Left hindlimb (tissue), 1 donor: ENCODE measurements at places on chromosomes 7 and 10.
A peak's percentile ranks its signal among the peaks of the same experiment; 100 is the strongest.

GRCh38 chr10:78359640-78360091 is 326.0 kb downstream of the RPS24 start:
- DNase-seq = no peak

- no peak for DNase-seq
These were observed 32.6 kb upstream of the IL15RA start for GRCh38 chr10:6009961-6010360.

- DNase-seq = no peak
These were observed 188.7 kb upstream of the MBL2 start for GRCh38 chr10:52961323-52961722.

GRCh38 chr10:59177031-59177797 is 771 bp downstream of the PHYHIPL start:
- peak; percentile 52 for DNase-seq

DNA sequence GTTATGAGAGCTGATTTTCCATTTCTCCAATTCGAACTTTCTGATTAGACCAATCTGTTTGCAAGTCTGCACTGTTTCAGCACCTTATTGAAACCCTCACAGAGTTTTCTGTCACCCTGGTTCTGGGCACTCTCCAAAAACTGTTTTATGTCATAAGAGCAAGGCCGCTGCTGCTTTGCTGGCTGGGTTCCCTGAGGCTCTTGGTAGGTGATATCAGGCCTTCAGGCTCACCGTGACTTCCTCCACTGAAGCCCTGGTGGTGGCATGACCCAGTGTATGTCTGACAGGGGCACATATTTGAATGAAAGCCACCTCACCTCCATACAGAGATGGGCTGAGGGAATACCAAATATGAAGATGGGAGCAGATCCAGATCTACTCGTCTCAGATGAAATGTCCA is 8.3 kb downstream of the RABGEF1 start:
- no peak for DNase-seq

GRCh38 chr10:15313843-15314242 is 57.2 kb downstream of the FAM171A1 start:
- DNase-seq = no peak

DNA sequence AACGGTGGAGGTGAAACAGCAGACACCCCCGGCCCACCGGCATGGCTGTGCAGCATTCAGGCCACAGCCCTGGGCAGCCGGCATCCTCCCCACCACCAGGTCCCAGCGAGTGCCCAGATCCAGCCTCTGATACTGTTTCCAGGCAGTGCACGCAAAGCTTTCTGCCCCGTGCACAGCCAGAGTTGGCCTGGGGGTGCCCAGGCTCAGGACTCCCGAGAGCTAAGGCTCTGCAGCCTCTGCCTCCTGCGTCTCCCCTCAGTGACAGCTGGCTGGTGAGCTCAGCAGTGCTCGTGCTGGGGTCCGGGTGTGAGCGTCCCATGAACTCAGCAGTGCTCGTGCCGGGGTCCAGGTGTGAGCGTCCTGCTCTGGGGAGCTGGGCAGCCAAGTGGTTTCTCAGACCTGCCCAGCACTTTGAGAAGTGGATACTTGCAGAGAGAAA is 65.4 kb downstream of the CFAP46 start:
- no peak for DNase-seq

DNA sequence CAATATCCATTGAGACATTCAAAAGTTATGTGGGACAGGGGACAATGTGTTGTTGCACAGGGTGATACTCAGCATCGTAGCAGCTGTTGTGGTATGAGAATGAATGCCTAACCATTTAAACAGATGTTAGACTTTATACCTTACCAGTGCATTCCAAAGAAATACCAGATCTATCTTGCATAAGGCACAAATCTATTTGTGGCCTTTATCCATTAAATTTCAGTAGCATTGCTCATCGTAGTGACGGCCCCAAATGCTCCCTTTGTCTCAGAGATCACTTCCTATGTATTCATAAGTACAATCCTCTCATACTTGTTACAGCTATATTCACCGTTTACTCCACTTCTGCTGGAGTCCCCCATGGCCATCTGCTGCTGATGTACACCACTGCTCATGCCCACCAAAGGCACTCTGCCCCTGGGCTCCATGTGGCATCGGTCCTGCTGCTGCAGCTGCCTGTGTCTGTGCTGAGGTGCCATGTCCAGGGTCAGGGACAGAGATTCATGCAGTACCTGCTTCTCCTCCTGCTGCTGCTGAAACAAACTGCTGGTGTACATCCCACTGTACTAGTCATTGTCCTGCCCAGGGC is 96.3 kb downstream of the CPED1 start:
- no peak for DNase-seq

GRCh38 chr7:81470724-81471379 is 299.0 kb downstream of the HGF start:
- no peak for DNase-seq

GRCh38 chr10:90939116-90939515 is 18.2 kb upstream of the ANKRD1 start:
- no peak for DNase-seq

- DNase-seq = no peak
These were observed 82.7 kb upstream of the KMT2E start for GRCh38 chr7:104931181-104931781.

GRCh38 chr10:63106111-63106755 is 26.9 kb upstream of the NRBF2 start:
- DNase-seq = no peak

GRCh38 chr7:193481-194251 is 1.3 kb downstream of the FAM20C start:
- no peak for DNase-seq

DNA sequence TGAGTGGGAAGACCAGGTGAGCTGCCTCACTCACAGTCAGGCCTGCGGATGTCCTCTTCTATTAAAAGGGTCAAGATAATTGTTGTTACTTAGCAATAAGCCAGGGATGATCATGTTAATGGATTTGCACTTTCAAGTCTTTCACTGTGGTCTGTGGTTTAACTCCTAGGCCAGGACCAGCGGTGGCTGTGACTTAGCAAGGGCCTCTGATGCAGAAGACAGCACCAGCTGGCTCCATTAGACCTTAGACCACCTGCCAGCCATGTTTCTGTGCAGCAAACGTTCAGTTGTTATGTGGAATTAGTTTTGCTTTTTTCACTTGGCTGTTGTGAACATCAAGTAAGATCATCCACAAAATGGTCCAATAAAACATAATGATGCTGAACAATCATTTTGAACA is 537.3 kb downstream of the TNS3 start:
- no peak for DNase-seq

DNA sequence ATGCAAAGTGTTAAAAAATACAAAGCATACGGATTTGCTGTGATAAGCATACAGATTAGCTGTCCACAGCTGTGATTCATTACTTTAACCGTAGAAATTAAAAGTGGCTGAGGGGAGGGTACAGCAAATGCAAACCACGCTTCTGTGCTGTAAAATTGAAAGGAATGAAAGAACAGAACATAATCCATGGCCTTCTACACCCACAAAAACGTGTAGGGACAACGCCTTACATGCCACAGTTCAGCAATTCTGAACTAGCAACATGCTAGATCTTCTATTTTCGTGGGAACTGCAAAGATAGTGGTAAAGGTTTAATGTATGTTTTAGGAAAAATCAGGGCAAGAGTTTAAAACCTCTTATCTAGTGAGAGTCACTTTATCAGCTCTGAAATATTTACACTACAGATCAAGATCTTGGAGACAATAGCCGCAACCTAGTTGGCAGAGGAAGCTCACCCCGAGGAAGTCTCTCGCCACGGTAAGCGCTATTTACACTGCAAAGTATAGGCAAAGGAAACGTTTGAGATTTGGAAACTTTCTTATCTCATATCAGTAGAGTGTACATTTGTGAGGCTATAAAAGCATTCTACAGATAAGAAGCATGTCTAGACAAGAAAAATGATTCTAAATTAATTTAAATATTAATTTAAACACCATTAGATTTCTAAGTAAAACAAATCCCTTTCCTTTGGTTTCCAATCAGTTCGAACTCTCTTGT is 193.6 kb downstream of the MLLT10 start:
- DNase-seq = no peak

DNA sequence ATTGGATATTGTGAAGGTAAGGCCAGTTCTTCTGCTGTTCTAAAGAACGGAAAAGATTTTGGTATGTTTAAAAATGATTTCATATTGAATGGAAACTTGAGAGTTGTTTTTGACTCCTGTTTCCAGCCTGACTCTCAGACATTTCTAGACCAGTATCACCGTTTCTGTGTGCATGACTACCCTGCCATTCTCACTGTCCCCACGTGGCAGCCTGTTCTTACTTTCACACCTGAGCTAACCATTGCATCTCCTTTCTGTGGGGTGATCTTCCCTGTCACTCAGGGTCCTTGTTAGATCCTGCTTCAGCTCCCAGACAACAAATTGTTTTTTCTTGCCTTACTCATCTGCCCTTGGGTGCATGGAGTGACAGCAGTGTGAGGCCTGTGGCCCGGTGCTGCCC is 38.9 kb downstream of the GLRX3 start:
- no peak for DNase-seq

- no peak for DNase-seq
These were observed 153.4 kb upstream of the KLF14 start for GRCh38 chr7:130887182-130887956.

GRCh38 chr7:31123321-31123720 is 71.2 kb downstream of the ADCYAP1R1 start:
- no peak for DNase-seq

DNA sequence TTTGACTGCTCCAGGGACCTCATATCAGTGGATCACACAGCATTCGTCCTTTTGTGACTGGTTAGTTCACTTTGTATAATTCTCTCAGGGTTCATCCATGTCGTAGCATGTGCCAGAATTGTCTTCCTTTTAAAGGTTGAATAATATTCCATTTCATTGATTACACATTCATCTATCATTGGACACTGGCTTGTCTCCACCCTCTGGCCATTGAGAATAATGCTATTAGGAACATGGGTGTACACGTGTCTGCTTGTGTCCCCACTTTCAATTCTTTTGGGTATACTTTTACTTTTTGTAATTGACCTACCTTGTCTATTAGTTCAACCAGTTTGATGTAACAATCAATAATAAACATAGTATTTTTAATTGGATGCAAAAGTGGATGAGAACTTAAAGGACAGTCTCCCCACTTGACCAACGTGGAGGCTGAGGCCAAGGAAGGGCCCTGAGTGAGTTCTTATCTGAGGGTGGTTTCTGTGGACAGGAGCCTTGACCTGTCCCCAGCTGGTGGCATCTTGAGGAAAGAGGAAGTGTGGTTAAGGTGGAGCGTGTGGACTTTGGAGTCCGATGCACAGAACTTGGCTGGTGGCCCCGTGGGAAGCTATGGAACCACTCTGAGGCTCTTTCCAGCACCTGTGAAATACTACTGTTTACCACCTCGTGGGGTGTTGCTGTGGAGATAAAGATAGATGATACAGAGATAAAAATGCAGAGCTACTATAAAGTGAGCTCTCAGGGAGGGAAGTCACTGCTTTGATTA is 16.6 kb downstream of the WDFY4 start:
- no peak for DNase-seq

- DNase-seq = no peak
These were observed 31.3 kb downstream of the RSBN1L start for GRCh38 chr7:77727527-77727926.

- no peak for DNase-seq
These were observed 2.0 kb upstream of the DNAJC12 start for GRCh38 chr10:67839951-67840350.

- DNase-seq = no peak
These were observed 421.0 kb downstream of the THSD7A start for GRCh38 chr7:11410656-11411644.

GRCh38 chr10:132670546-132671227 is 115.3 kb downstream of the NKX6-2 start:
- DNase-seq = no peak

- no peak for DNase-seq
These were observed 30.0 kb upstream of the TNRC18 start for GRCh38 chr7:5453566-5454075.

DNA sequence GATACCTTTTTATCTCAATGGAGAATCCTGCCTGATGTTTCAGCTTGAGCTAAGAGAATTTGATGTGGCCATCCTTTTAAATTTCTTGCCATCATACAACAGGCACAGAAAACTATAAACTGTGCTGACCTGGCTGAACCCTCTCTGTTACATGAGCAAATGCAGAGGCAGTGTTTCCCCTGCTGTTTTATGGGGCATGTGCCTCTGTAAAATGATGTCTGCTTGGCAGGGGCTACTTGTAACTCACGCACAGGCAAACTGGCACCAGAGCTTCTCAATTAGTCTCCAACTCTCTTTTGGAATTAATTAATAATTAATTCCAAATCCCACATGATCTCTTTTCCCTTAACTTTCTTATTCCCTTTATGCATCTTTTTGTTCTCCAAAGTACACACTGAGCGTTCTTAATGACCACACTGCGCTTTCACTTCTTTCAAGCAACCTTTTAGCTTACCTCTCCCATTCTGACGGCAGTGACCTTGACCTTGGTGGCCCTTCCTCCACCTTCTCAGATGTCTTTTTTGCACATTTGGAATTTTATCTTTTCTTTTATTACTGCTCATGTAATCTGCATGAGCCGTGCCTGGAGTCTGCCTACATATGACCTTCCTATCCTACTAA is 334.0 kb downstream of the PLXNA4 start:
- DNase-seq = no peak

- peak; percentile 42 for DNase-seq
These were observed 69.8 kb upstream of the BAIAP2L1 start for GRCh38 chr7:98470485-98471240.

DNA sequence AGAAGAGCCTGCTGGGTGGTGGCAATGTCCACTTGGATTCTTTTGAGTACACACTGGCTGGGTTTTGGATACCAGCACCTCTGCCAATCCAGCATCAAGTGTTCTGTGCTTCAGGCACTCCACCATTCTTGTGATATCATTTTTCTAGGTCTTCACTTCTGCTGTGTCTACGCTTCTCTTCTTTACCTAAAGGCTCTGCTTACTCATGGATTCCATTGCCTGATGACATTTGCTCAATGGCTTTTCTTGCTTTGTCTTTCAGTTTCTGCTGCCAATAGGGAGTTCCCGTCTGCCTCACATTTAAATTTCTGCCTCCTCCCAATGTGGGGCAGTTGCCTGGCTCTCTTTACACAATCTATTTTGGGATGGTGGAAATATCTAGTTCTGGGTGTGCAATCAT is 12.7 kb upstream of the PAPSS2 start:
- no peak for DNase-seq

GRCh38 chr10:44312401-44312800 is 72.5 kb downstream of the CXCL12 start:
- DNase-seq = no peak

- DNase-seq = no peak
These were observed 32.1 kb downstream of the C10orf105 start for GRCh38 chr10:71687480-71687879.

GRCh38 chr7:108088729-108089128 is 41.4 kb downstream of the LAMB4 start:
- no peak for DNase-seq

- no peak for DNase-seq
These were observed 121.4 kb upstream of the MKI67 start for GRCh38 chr10:128247576-128247975.

- DNase-seq = no peak
These were observed 15.7 kb upstream of the TMEM248 start for GRCh38 chr7:66905278-66905677.

GRCh38 chr10:98293550-98294269 is 25.7 kb upstream of the LOXL4 start:
- DNase-seq = peak; percentile 52
